ENCODE measurements at places on chromosomes 5 and 9.

GRCh38 chr9:115604831-115605483 lies 487.0 kb upstream of the TNC start:
- peak; percentile 96 for DNase-seq

- DNase-seq, result no peak
Observed at GRCh38 chr9:2718001-2718697, 839 bp downstream of the KCNV2 start.

- no peak for DNase-seq
Observed at GRCh38 chr9:134331186-134332025, 5.2 kb downstream of the RXRA start.

- peak; percentile 95 for DNase-seq
Observed at GRCh38 chr5:53031695-53032096, 42.5 kb downstream of the ITGA2 start.

- DNase-seq, result no peak
Observed at GRCh38 chr9:128898382-128898781, 16.4 kb downstream of the LRRC8A start.

- DNase-seq, result peak; percentile 61
Observed at GRCh38 chr5:113264046-113264445, 170.7 kb downstream of the TSSK1B start.

GRCh38 chr5:25020454-25020853 lies 375.7 kb upstream of the CDH10 start:
- DNase-seq, result no peak

DNA sequence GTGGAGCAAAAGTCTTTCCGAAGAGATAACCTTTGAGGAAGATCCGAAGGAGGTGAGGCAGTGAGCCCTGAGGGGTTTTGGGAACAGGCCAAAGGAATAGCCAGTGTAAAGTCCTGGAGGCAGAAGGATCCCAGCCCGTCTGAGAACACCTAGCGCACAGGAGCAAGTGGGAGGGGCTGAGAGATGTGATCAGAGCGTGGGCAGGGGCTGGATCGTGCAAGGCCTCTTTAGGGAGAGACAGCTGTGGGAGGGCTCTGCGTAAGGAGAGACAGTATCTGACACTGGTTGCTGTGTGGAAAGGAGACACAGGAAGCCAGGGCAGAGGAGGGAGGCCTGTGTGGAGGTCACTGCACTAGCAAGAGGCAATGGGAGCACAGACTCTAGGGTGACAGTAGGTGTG lies 68.2 kb downstream of the BARX1 start:
- no peak for DNase-seq

DNA sequence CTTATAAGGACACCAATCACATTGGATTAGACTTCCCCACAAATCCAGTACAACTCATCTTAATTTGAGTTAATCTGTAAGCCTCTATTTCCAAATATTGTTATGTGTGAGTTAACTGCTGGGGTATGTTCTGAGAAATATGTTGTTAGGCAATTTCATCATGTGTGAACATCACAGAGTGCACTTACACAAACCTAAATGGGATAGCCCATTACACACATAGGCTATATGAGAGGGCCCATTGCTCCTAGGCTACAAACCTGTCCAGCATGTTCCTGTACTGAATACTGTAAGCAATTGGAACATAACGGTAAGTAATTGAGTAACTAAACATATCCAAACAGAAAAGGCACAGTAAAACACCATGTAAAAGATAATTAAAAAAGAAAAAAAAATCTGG lies 19.1 kb upstream of the ARSI start:
- DNase-seq, result no peak

All from astrocyte (in vitro differentiated cells and primary cell).